A172 (cell line): ENCODE measurements at places on chromosomes 11 and 22.

DNA sequence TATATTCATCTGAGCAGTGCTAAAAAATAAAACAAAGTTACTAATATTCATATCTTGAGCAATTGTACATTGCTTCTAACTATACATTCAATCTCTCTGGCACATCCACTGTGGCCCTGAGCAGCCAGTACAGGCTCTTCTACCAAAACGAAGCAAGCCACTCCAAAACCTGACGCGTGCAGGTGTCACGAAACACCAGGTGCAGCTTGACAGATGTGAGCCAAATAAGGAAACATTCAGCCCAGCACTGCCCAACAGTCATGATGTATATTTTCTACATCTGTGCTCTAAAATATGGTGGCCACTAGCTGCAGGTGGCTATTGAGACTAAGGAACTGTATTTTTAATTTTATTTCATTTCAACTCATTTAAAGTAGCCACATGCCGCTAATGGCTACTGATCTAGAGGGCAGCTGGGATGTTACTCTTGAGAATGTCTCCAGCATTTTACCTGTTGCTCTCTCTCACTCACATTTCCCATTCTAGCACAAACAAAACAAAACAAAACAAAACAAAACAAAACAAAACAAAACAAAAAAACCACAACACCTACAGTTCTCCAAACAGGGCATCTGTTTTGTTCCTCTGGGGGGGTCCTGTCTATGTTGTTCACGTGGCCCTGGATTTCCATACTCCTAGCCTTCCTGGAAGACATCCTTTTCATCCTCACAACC is 77.7 kb downstream of the LARGE1 start:
- no peak for DNase-seq

DNA sequence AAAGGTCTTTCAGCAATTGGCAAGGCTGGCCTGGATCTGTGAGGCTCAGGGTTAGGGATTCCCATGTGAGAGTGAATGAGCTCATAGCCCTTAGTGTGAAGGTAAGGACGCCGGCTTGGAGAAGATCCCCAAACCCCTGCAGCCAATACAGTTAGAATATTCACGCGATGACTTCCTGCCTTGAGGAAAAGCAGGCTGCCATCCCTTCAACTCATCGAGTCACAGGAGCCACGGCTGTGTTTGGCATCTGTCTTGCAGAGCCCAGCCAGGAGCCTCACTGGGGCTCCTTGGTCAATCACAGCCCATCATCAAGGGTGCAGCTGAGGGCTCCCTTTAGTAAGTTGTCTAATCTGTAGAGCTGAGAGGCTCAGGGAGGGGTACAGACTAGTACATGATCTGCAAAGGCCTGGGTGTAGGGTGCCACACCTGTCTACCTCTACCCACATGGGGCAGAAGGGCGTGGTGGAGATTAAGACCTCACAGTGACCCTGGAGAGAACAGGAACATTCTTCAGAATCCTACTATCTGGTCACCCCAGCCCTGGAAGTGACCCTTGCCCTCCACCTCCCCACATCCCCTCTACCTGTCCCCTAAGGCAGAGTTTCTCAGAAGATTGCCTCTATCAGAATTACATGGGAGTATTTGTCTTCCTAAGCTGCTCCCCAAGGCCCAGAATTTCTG is 18.5 kb downstream of the IL10RA start:
- DNase-seq = no peak

DNA sequence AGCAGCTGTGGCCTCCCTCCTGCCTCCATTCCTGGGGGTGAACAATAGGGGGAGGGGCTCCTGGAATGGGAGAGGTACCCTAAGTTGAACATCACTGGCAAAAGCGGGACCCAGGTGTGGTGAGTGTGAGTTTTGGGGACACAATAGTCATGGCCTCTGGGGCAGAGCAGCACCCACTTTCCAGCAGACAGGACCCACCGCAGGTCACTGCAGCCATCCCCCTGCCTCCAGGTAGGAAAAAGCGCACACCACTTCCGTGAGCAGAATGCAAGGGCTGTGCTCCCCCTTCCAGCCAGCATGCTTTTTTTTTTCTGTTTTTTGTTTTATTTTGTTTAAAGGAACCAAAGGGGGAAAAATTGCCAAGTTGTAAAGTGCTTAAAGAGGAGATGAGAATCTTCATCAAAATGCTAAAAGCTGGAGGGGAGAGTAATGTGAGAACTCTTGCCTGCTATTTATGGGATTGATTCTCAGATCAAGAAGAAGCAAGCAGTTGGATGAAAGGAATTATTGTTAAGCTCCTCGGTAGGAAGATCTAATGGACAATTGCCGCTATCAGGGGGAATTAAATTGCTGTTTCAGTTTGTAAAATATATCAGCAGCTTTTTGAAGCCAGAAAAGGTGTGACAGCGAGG is 152.9 kb downstream of the FEZ1 start:
- no peak for DNase-seq

DNA sequence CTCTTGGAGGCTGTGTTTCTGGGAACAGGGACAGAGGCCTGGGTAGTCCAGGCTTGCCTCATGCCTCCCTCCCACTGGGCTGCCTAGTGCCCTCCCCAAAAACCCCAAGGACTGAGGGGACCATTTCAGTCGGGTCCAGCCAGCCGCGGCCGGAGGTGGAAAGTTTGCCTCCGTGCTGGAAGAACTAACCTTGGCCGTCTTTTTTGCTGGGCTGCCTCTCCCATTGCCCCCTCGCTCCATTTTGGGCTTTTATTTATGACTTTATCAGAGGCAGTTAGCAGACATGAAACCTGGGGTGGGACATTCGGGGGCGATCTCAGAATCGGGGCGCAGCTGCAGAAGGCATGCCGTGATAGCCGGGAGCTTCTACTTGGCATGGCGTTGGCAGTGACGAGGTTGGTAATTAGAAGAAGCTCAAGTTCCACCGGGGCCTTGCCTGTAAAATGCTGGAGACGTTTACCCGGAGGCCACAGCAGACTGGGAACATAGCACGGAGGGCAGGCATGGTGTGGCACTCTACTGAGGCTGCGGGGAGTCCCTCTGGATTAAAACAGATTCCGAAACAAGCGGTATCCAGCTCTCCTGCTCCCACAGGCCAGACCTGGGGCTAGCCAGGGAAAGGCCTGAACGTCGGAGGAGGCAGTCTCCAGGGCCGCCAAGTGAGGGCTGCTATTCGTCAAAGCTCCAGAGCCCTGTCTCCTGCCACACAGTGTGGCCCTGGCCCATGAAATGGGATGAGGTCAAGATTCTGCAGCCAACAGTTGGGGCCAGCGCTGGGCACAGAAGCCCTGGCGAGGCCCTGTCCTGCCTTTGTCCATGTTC is 76.4 kb upstream of the PPARA start:
- DNase-seq = no peak

DNA sequence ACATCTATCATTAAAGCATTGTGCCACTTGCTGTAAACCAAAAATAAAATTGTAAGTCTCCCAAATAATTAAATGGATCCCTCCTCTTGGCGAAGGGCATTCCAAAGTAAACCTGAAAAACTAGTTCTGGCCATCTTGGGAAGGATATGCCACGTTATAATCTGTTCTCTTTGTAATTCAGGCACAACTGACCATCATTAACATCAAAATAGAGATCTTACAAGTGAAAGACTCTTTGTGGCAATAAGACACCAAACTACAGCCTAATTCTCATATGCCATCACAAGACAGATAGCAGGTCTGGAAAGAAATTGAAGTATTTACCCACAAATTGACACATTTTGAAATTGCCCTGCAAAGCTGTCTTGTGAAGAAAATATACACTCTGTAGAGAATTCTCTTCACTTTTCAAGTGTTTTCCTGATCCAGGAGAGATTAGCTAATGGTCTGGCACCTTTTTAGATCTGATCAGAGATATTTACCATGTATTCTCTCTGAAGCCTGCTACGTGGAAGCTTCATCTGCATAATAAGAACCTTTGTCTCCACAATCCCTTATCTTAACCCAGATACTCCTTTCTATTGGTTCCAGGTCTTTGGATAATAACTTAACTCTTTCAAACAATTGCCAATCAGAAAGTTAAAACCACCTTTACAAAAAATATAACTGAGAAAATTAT is 630.4 kb upstream of the CCDC179 start:
- DNase-seq = no peak

DNA sequence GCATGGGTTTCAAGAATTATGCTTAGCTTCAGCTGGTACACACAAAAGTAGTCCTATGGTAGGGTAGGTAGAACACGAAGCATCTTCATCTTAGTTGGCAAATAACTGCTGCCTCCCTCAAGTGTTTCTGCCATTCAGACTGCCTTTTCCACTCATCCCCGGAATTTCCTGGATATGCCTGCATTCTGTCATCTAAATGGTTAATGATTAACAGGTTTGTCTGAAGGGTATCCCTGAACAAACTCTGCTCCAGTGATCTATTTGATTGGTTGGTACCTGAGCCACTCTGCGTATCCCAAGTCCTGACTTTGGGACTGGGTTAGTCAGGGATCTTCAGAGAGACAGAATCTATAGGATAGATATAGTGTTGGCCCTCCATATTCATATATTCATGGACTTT is 272.3 kb upstream of the RAG2 start:
- no peak for DNase-seq

DNA sequence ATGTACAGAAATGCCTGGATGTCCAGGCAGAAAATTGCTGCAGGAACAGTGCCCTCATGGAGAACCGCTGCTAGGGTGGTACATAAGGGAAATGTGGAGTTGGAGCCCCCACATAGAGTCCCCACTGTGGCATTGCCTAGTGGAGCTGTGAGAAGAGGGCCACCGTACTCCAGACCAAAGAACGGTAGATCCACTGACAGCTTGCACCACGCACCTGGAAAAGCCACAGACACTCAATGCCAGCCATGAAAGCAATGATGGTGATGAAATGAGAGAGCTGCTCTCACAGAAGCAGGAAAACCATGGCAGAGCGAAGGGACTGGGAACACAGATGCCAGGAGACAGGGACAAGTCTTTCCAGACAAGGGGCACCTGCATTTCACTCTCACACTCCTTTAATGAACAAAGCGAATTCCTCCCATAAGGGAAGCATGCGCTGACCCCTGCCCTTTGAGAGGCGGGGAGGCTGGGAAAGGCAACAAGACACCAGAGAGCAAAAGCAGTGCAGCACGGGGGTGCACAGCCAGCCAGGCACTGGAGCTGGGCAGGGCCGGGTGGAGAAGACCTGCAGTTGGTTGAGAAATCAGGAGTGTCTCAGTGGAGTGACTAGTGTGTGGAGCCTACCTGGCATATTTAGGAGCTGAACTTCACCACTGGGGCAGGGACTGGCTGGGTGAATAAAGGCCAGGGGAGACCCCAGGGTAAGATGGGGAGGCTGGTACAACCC is 1025.2 kb downstream of the TBC1D22A start:
- no peak for DNase-seq

- DNase-seq = no peak
Measured at GRCh38 chr11:120749395-120749794, 237.8 kb downstream of the GRIK4 start.

DNA sequence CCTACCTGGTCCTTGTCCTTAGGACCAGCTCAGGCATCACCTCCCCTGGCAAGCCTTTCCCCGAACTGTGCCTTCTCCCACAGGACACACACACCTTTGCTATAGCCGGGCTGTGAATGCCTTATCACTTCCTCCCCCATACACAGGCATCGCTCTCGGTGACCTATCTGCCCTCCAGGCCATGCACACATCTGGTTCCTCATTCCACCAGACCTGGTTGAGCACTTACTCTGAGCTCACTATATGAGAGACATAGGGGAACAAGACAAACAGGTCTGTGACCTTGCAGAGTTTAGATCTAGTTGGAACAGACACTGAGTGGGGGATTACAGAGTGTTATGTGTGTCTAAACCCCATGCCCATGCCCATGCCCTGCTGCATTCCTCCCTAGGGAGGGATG is 3.1 kb upstream of the BCR start:
- no peak for DNase-seq

GRCh38 chr11:11381471-11382105 is 28.5 kb upstream of the CSNK2A3 start:
- no peak for DNase-seq

GRCh38 chr11:130102301-130103249 is 32.9 kb downstream of the APLP2 start:
- DNase-seq = no peak

DNA sequence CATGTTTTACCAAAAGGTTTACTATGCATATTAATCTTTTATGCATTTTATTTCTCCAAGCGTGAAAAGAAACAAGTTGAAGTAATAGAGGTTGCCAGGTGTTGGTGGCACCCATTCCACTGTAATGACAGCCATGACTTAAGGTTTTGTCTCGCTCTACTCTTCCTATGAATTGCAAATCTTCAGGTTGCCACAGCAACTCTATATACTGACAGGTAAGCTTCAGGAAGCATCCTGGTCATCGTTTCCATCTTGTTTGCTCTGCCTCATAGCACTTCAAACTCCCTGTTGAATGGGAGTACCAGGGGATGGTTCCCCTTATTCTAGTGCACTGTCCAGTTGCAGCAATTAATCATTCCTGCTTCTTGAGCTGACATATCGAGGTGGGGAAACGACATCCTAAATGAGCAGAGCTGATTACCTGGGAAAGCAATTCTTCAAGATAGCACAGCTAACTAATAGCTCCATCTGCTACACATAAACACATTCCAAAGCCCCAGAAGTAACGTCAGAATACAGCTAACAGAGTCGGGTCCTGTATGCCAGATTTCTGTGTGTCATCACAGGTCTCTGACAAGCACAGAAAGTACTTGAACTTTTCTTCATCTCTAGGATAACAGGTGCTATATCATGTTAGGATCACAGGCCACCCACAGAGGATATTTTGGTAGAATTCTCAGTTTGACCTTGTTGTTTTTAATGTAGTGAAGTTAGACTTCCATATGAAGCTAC is 80.3 kb downstream of the CADM1 start:
- no peak for DNase-seq

GRCh38 chr11:68904248-68904847 is 657 bp downstream of the IGHMBP2 start:
- peak; percentile 8 for DNase-seq

GRCh38 chr11:60858731-60859464 is 3.1 kb upstream of the PTGDR2 start:
- no peak for DNase-seq

DNA sequence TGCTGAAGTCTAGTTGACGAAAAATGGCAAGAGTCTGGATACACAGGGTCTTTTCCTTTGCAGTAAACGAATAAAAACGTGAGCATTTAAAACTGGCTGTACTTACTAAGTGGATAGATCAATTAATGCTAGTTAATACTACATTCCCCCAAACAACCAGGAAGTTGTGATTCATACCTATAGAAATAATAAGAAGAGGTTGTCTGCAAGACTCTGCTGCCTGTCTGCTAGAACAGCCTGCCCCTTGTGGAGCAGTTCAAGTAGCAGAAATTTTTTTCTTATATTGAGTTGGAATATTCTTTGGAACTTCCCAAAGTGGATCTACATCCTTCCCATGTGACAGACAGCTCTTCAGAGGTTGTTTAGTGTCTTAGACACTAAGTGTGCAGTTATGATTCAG is 86.8 kb downstream of the TEAD1 start:
- DNase-seq = peak; percentile 35

- DNase-seq = no peak
Measured at GRCh38 chr11:128598506-128599150, 11.3 kb upstream of the ETS1 start.

DNA sequence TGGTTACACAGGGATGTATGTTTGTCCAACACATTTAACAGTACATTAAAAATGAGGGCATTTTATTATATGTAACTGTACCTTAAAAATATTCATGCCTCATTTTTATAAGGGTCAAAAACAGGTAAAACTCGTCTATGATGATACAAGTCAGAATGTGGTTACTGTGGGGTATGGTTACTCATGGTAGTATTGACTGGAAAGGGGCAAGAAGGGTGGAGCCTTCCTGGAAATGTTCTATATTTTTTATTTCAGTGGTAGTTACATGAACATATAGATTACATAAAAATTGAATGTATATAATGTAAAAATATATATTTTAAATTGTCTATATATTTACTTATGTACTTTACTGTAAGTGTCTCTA is 99.8 kb downstream of the STIM1 start:
- DNase-seq = no peak

GRCh38 chr22:24444729-24445466 is 17.5 kb downstream of the ADORA2A start:
- no peak for DNase-seq
